Subcutaneous adipose tissue (tissue), 4 donors: ENCODE measurements at places on chromosomes 13 and 19. TPM values are rescaled to one million over a fixed set of nuclear protein-coding genes. Genes with fewer than 3 reads are reported as not detected.

STOML3 gene
- not detected for total RNA-seq

CXCL17 gene
- total RNA-seq: not detected

PCDH20 gene
- total RNA-seq: 0.65 TPM

CYP2S1 gene
- total RNA-seq: 3.9 TPM

DYRK1B gene
- total RNA-seq: 15.6 TPM

LPAR2 gene
- 0.65 TPM for total RNA-seq

TMTC4 gene
- 11.2 TPM for total RNA-seq

KLK14 gene
- total RNA-seq: not detected

ZNF729 gene
- total RNA-seq: not detected

POU2F2 gene
- total RNA-seq: 0.85 TPM

PTH2 gene
- total RNA-seq: not detected

NLRP11 gene
- total RNA-seq: not detected

CYP4F12 gene
- total RNA-seq: 20.1 TPM

ZNF524 gene
- total RNA-seq: 3.8 TPM

RASIP1 gene
- total RNA-seq: 38.1 TPM

PLVAP gene
- total RNA-seq: 220 TPM

BCKDHA gene
- 41.0 TPM for total RNA-seq

PRTN3 gene
- total RNA-seq: not detected

TMPRSS9 gene
- not detected for total RNA-seq

TNNT1 gene
- not detected for total RNA-seq

TNFSF13B gene
- total RNA-seq: 5.5 TPM

IGFL1 gene
- not detected for total RNA-seq

IGSF23 gene
- not detected for total RNA-seq

TPTE2 gene
- total RNA-seq: not detected

SPC24 gene
- total RNA-seq: 3.5 TPM

SRRM5 gene
- total RNA-seq: 0.34 TPM
